HAP-1 (cell line): ENCODE measurements at places on chromosomes 1 and 21.

DNA sequence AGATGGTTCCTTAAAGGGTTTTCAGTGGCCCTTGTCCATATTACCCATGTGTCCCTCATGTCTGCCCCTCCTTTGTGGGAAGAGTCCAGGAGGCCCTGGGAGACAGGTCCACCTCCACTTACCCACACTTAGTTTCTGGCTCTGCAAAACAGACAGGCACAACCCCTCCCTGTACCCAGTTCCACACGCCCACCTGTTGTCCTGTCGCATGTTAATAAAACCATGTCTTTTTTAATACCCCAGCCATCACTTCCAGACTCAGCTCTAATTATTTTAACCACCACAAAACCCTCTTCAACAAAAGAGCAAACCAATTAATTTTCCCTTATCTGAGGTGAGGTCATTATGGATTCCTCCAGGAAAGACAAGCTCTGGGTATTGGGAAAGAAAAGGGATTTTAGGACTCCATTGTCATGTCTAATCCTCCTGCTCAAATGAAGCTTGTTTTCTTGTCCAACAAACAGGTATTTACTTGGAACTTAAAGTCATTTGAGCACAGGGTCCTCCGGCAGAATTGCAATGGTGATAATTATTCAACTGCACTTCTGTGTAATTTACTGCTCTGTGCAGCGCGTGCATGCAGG lies 68.9 kb downstream of the CCDC185 start:
- no peak for DNase-seq

- DNase-seq: no peak
Observed at GRCh38 chr1:68016381-68016780, 34.0 kb downstream of the DIRAS3 start.

GRCh38 chr1:82634266-82634665 lies 833.5 kb downstream of the ADGRL2 start:
- no peak for DNase-seq

GRCh38 chr21:39029086-39029755 lies 154.0 kb downstream of the PSMG1 start:
- DNase-seq: no peak

- no peak for DNase-seq
Observed at GRCh38 chr1:54566438-54567141, 18.6 kb downstream of the ACOT11 start.

DNA sequence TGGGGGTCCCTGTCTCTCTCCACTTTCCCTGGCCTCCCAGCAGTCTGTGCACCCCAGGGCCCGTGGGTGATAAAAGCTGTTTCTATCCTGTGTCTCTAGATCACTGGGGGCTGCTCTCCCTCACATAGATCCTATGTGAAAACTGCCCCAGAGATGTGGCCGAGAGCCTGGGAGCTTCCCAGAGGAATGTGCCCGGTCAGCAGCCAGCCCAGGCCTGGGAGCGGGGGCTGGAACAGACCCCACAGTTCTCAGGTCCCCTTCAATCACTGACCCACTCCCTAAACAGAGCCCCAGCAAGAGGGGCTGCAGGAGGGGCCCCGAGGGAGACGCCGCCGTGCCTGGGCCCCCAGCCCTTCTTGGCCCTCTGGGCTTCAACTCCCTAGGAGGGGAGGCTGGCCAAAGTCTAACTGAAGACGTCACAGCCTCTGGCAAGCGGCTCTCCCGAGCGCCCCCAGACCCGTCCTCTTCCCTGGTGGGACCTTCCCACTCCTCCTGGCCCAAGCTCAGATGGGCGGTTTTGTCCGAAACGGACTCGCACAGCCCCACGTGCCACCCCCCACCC lies 403 bp downstream of the MXRA8 start:
- no peak for DNase-seq

GRCh38 chr21:41460578-41461527 lies 34.8 kb downstream of the MX1 start:
- no peak for DNase-seq

DNA sequence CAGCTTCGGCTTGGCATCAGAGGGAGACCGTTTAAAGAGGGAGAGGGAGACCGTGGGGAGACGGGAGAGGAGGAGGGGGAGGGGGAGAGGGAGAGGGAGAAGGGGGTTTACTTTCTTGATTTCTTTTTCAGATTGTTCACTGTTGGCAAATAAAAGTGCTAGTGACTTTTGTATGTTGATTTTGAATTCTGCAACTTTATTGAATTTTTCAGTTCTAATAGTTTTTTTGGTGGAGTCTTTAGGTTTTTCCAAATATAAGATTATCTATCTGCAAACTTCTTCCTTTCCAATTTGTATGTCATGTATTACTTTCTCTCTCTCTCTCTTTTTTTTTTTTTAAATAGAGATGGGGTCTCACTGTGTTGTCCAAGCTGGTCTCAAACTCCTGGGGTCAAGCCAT lies 104.0 kb downstream of the PPP1R12B start:
- DNase-seq: no peak

GRCh38 chr1:219279017-219279770 lies 105.5 kb downstream of the LYPLAL1 start:
- no peak for DNase-seq

GRCh38 chr1:223828162-223828848 lies 17.4 kb downstream of the TP53BP2 start:
- no peak for DNase-seq

DNA sequence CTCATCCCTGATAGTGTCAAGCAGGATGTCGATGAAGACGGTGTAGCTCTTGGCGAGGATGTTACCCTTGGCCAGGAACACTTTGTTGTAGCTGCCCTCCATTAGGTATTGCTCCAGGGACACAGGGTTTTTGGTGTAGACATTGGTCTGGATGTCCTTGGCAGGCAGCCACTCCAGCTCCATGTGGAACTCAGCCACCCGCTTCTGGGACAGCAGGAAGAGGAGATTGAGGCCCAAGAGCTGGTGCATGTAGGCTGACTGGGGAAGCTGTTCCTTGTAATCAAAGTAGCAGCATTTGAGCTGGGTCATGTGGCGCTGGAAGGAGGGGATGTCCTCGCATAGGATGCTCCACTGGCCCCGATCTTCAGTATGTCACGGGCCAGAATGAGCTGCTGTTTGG lies 9.5 kb downstream of the IL6R start:
- DNase-seq: no peak

GRCh38 chr1:156704166-156704711 lies 1.1 kb downstream of the CRABP2 start:
- DNase-seq: no peak

DNA sequence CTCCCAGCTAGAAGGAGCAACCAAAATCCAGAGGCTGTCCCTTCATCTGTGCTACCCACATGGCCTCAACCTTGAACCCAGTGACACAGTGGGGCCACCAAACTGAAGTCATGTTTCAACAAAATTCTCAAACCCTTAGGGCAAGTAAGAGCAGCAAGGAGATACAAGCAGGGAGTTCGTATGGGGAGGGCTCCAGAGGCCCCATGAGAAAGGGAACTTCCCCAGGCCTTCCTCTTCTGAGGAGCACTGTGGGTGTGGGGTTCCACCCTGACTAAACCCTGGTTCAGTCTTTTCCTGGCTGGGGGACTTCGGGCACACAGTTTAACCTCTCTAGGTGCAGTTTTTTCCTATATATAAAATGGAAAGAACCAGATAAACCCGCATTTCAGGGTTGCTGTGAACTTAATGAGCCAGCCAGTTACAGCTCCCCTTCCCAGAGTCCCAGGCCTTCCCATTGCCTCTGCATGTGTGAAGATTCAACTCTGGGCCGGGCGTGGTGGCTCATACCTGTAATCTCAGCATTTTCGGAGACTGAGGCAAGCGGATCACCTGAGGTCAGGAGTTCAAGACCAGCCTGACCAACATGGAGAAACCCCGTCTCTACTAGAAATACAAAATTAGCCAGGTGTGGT lies 8.0 kb upstream of the THEMIS2 start:
- DNase-seq: no peak

DNA sequence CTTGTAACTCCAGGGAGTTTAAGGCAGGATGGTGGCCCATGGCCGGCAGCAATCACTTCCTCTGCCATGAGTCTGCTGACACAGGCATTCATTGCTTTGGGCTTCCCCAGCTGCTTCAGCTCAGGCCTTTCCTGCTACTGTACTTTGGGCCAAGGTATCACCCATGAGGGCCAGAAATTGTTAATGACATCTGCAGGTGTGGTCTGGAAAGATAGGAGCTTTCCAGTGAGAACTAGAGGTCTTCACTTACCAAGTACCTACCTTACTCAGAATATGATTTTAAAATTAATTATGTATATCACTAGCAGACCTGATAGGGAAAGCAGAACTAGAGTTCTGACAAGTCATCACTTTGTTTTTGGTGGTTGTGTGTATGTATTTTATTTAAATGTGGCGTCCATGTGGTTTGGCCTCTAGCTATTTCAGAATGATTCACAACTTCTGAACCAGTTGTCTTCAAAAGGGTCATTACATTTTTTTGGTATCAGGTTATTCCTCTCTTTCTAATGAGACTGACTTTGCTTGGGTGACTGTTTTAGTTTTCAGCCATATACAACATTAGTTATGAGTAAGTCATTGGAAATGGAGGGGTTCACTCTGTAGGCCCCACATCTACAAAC lies 2.7 kb downstream of the RGL1 start:
- no peak for DNase-seq

DNA sequence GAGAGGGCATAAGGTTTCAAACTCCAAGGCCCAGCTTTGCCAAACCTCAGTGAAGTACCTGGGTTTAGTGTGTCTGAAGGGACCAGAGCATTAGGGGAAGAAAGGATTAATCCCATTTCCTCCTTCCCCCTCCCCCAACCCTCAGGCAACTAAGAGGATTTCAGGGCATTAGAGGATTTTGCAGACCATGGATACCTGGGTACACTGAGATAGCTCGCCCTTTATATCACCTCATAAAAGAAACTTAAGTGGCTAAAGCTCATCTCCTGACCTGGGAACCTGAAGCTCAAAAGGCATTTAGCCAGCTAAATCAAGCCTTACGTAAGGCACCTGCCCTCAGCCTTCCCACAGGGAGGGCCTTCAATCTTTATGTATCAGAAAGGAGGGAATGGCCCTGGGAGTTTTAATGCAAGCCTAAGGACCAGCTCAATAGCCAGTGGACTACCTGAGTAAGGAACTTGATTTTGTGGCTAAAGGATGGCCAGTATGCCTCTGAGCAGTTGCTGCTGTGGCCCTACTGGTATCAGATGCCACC lies 26.4 kb upstream of the SMYD3 start:
- no peak for DNase-seq
